ENCODE measurements at places on chromosomes 13 and 19. TPM values are rescaled to one million over a fixed set of nuclear protein-coding genes. Genes with fewer than 3 reads are reported as not detected.

- H3K4me3 ChIP-seq, result no peak overlapping the region
- H3K27ac ChIP-seq, result no peak overlapping the region
- DNase-seq, result peak; percentile 53
- H3K36me3 ChIP-seq, result no peaks in the 10 kb centered on the region
Measured at GRCh38 chr13:75372517-75372916, 109.5 kb downstream of the TBC1D4 start.

GRCh38 chr19:58562122-58563033 is 4.0 kb upstream of the UBE2M start:
- peaks cover 9% of the 10 kb centered on the region for H3K4me1 ChIP-seq
- peaks cover 19% of the 10 kb centered on the region for H3K36me3 ChIP-seq
- H3K27ac ChIP-seq, result no peak overlapping the region
- H3K4me3 ChIP-seq, result no peak overlapping the region
- DNase-seq, result no peak

The ZNF527 gene
- total RNA-seq, result 1.8 TPM

The ONECUT3 gene
- not detected for total RNA-seq

The PSG7 gene
- total RNA-seq, result not detected

- peaks cover 3% of the 10 kb centered on the region for H3K27me3 ChIP-seq
- H3K4me3 ChIP-seq, result no peak overlapping the region
- no peak for DNase-seq
- H3K4me1 ChIP-seq, result peaks cover 6% of the 10 kb centered on the region
- H3K36me3 ChIP-seq, result no peaks in the 10 kb centered on the region
- no peak overlapping the region for H3K27ac ChIP-seq
Measured at GRCh38 chr19:55492362-55492944, 4.2 kb downstream of the SSC5D start.

The OSCAR gene
- not detected for total RNA-seq

The ANGPTL8 gene
- total RNA-seq, result not detected

GRCh38 chr19:32201636-32202051 is 143.8 kb upstream of the ZNF507 start:
- DNase-seq, result peak; percentile 32
- no peaks in the 10 kb centered on the region for H3K4me1 ChIP-seq
- H3K27ac ChIP-seq, result no peak overlapping the region
- H3K36me3 ChIP-seq, result no peaks in the 10 kb centered on the region
- H3K27me3 ChIP-seq, result no peaks in the 10 kb centered on the region
- H3K4me3 ChIP-seq, result no peak overlapping the region

DNA sequence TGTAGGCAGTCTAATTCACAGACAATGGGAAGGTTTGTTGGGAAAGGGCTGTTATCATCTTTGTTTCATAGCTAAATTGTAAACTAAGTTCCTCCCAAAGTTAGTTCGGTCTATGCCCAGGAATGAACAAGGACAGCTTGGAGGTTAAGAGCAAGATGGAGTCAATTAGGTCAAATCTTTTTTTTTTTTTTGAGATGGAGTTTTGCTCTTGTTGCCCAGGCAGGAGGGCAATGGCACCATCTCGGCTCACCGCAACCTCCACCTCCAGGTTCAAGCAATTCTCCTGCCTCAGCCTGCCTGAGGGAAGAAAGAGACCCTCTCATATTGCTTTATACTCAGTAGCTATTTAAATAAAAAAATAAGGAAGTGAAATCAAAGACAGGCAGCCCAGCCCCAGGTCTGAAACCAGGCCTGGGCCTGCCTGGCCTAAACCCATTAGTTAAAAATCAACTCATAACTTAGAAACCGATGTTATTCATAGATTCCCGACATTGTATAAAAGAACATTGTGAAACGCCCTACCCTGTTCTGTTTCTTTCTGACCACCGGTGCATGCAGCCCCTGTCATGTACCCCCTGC is 297.4 kb upstream of the SGCG start:
- no peaks in the 10 kb centered on the region for H3K27me3 ChIP-seq
- H3K36me3 ChIP-seq, result no peaks in the 10 kb centered on the region
- no peak overlapping the region for H3K4me3 ChIP-seq
- DNase-seq, result no peak

GRCh38 chr13:112064222-112064621 is 2.7 kb upstream of the SOX1 start:
- H3K27me3 ChIP-seq, result peaks cover 68% of the 10 kb centered on the region
- no peak overlapping the region for H3K27ac ChIP-seq
- H3K4me3 ChIP-seq, result no peak overlapping the region
- H3K36me3 ChIP-seq, result no peaks in the 10 kb centered on the region
- DNase-seq, result no peak

The NLRP11 gene
- total RNA-seq, result not detected

The ZNF221 gene
- total RNA-seq, result 2.0 TPM

The B3GNT3 gene
- not detected for total RNA-seq

GRCh38 chr13:20274466-20274865 is 42.3 kb upstream of the GJB6 start:
- no peaks in the 10 kb centered on the region for H3K36me3 ChIP-seq
- H3K27ac ChIP-seq, result no peak overlapping the region
- H3K4me3 ChIP-seq, result no peak overlapping the region
- DNase-seq, result no peak
- H3K4me1 ChIP-seq, result peaks cover 3% of the 10 kb centered on the region
- no peaks in the 10 kb centered on the region for H3K27me3 ChIP-seq

DNA sequence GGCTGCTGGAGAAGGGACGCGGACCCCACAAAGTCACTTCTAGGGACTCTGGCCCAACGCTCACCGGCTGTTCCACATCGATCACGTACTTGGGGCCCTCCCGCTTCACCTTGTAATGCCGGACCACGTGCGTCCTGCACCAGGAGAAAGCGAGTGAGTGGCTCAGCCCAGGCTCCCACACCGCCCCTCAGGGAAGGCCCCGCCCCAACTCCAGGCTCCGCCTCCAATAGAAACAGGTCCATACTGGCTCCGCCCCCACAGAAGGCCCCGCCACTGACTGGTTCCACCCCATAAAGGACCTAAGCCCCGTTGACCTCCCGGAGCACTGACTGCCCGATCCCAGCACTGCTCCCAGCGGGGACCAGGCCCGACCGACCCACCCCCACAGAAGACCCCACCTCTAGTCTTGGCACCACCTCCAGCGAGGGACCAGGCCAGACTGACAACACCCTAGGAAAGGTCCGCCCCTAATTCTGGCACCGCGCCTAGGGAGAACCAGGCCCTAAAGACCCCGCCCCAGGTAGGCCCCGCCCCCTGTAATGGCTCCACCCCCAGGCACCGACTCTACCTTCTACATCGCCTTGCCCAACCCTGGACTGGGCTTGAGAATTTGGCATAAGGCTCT is 11.3 kb downstream of the STAP2 start:
- peaks cover 18% of the 10 kb centered on the region for H3K4me1 ChIP-seq
- H3K27me3 ChIP-seq, result peaks cover 5% of the 10 kb centered on the region
- peak; percentile 68 for DNase-seq
- peak overlapping the region; percentile 32 for H3K4me3 ChIP-seq
- H3K27ac ChIP-seq, result no peak overlapping the region
- H3K36me3 ChIP-seq, result no peaks in the 10 kb centered on the region

DNA sequence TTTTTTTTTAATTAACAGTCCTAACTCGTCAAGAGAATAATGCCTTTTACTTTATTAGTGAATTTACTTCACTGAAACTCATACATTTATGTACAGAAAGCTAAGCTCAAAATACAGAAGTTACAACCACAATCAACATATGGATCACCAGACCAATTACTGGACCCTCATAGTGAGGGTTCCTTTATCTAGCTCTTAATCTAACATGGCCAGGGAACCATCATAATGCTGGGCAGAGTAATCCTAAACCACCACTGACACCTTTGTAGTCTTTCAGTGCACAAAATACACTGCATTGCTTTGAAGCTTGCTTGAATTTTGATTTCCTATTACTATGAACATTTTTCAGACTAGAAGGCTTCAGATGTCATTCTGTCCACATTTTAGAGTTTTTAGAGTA is 1406.6 kb upstream of the PCDH9 start:
- H3K27me3 ChIP-seq, result no peaks in the 10 kb centered on the region
- H3K4me1 ChIP-seq, result no peaks in the 10 kb centered on the region
- no peak overlapping the region for H3K4me3 ChIP-seq
- H3K36me3 ChIP-seq, result no peaks in the 10 kb centered on the region
- no peak overlapping the region for H3K27ac ChIP-seq

The SAE1 gene
- total RNA-seq, result 321 TPM

The PODNL1 gene
- total RNA-seq, result not detected

The KIR2DL1 gene
- total RNA-seq, result not detected

DNA sequence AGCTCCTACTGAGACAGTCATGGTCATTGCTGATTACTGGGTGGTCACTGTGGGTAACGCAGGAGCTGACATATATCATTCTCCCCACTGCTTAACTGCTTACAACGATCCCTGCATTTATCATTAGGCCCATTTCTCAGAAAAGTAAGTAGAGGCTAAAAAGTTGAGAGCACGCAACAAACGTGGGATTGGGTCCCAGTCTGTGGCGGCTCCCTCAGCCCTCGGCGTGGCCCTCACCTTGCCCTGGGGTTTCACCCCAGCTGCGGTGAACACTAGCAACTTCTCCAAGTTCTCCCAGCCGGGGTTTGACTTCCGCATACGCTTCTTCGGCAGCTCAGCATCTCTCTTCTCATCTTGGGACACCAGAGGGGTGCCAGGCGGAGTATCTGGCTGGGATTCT is 2.5 kb downstream of the PNKP start:
- H3K4me1 ChIP-seq, result peaks cover 29% of the 10 kb centered on the region
- no peaks in the 10 kb centered on the region for H3K27me3 ChIP-seq
- H3K27ac ChIP-seq, result no peak overlapping the region
- H3K36me3 ChIP-seq, result peaks cover 50% of the 10 kb centered on the region
- no peak for DNase-seq

- no peak overlapping the region for H3K27ac ChIP-seq
- H3K4me3 ChIP-seq, result no peak overlapping the region
- no peaks in the 10 kb centered on the region for H3K4me1 ChIP-seq
- H3K36me3 ChIP-seq, result no peaks in the 10 kb centered on the region
Measured at GRCh38 chr19:8025316-8025715, 19.9 kb upstream of the ELAVL1 start.

DNA sequence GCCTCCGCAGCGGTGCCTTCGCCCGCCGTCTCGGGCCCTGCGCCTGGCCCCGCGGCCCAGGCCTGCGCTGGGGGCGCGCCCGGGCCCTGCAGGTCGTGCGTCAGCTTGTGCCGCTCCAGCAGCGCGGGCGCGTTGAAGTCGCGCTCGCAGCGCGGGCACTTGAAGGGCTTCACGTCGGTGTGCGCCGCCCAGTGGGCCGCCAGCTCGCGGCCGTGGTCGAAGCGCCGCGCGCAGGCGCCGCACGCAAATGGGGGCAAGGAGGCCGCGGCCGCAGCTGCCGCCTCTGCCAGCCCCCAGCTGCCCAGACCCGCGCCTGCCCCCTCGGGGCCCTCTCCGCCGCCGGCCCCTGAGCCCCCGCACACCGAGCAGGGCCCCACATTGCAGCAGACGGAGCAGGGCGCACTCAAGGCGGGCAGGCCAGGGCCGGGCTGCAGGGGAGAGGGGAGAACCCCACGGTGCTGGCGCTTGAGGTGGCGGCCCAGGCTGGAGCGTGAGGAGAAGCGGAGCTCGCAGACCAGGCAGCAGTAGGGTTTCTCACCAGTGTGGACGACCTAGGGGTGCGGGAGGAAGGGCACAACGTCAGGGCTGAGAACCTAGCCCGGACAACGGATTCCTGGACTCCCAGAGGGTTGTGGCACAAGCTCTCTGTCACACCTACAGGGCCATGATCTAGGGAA is 6.1 kb downstream of the FIZ1 start:
- no peaks in the 10 kb centered on the region for H3K27me3 ChIP-seq
- H3K4me3 ChIP-seq, result no peak overlapping the region
- no peak overlapping the region for H3K27ac ChIP-seq
- H3K36me3 ChIP-seq, result peaks cover 48% of the 10 kb centered on the region
- H3K4me1 ChIP-seq, result no peaks in the 10 kb centered on the region
- DNase-seq, result no peak

The KLHL1 gene
- total RNA-seq, result not detected

GRCh38 chr13:114219392-114219791 is 15.3 kb upstream of the CDC16 start:
- no peaks in the 10 kb centered on the region for H3K27me3 ChIP-seq
- DNase-seq, result no peak
- H3K4me3 ChIP-seq, result no peak overlapping the region
- no peaks in the 10 kb centered on the region for H3K36me3 ChIP-seq
- H3K27ac ChIP-seq, result no peak overlapping the region

DNA sequence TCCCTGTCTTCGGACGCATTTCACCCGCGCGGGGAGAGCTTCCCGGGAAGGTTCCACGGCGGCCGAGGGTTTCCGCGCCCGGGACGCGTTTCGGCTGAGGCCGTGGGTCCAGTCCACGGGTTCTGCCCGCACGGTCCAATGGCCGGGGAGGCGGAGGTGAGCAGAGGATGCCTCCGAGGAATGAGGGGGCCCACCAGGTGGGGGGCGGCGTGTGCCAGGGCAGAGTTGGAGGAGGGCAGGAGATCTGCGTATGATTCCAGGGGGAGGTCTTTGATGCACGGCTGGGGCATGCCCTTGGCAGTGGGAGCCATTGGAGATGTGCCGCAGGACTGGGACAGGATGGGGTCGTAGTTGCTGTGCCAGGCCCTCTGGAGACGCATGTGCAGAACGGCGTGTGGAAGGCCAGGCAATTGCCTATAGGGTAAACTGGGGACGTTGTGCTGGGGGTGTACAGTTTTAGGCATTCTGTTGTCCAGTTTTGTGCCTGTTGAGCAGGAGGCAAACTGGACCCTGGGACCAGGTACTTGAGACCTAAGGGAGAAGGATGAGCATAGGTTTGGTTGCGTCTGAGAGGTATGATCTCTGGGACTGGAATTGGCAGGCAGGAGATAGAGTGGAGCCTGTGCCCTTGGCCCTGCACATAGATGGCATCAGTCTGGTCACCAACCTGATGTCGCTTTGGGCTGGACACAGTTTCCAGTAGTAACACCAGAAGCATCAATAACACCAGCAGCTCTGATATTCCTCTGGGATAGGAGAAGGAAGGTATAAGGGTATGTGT is 751 bp downstream of the ZNF584 start:
- peak overlapping the region; percentile 85 for H3K4me3 ChIP-seq
- H3K36me3 ChIP-seq, result peaks cover 15% of the 10 kb centered on the region
- DNase-seq, result no peak
- H3K27me3 ChIP-seq, result no peaks in the 10 kb centered on the region
- peaks cover 16% of the 10 kb centered on the region for H3K4me1 ChIP-seq

The SHD gene
- total RNA-seq, result not detected

- H3K4me1 ChIP-seq, result peaks cover 56% of the 10 kb centered on the region
- peaks cover 29% of the 10 kb centered on the region for H3K36me3 ChIP-seq
- peak overlapping the region; percentile 22 for H3K4me3 ChIP-seq
- DNase-seq, result peak; percentile 72
- H3K27ac ChIP-seq, result peak overlapping the region; percentile 56
- no peaks in the 10 kb centered on the region for H3K27me3 ChIP-seq
Measured at GRCh38 chr19:42281146-42281826, 12.2 kb downstream of the CIC start.

GRCh38 chr19:30172613-30173242 is 199.5 kb upstream of the ZNF536 start:
- no peak for DNase-seq
- H3K36me3 ChIP-seq, result no peaks in the 10 kb centered on the region
- H3K4me1 ChIP-seq, result no peaks in the 10 kb centered on the region
- no peak overlapping the region for H3K27ac ChIP-seq
- H3K27me3 ChIP-seq, result no peaks in the 10 kb centered on the region

The ZSCAN22 gene
- 2.5 TPM for total RNA-seq

DNA sequence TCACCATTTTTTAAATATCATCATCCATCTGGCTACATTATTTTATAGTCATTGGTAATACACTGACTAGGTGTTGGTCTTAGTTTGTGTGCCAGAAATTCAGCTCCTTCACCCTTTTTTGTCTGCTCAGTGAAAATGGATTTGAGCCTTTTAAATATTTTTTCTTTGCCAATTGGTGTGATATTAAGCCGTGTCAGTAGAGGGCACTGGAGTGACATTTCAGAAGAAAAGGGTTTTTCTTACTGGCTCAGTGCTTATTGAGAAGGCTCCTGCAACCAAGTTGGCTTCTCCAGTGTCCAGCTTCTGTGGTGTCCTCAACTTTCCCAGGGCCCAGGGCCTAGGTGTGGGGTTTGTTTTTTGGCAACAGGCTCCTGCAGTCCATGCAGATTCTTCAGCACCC is 546.6 kb downstream of the DACH1 start:
- H3K36me3 ChIP-seq, result no peaks in the 10 kb centered on the region
- H3K27ac ChIP-seq, result no peak overlapping the region
- no peaks in the 10 kb centered on the region for H3K27me3 ChIP-seq
- H3K4me3 ChIP-seq, result no peak overlapping the region
- no peaks in the 10 kb centered on the region for H3K4me1 ChIP-seq
